ENCODE measurements at places on chromosomes 6 and 20.

GRCh38 chr6:128266946-128267345, 253.5 kb downstream of the PTPRK start:
- no peak for DNase-seq

DNA sequence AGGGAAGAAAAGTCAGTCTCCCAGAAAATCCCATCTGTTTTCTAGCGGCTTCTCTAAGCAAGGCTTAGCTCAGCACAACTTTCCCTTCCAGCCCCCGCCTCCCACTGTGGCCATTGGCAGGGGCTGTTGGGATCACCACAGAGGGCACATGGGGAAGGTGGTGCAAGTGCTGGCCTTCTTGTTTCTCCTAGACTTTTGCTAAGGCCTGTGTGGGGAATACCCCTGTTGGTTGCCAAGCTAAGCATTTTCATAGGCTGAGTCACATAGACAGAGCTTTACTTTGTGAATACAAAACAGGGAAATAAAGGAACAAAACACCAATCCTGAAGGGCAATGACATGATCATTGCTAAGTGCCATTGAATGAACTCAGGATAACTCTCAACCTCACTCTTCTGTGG, 32.4 kb upstream of the TIAM2 start:
- DNase-seq: no peak

DNA sequence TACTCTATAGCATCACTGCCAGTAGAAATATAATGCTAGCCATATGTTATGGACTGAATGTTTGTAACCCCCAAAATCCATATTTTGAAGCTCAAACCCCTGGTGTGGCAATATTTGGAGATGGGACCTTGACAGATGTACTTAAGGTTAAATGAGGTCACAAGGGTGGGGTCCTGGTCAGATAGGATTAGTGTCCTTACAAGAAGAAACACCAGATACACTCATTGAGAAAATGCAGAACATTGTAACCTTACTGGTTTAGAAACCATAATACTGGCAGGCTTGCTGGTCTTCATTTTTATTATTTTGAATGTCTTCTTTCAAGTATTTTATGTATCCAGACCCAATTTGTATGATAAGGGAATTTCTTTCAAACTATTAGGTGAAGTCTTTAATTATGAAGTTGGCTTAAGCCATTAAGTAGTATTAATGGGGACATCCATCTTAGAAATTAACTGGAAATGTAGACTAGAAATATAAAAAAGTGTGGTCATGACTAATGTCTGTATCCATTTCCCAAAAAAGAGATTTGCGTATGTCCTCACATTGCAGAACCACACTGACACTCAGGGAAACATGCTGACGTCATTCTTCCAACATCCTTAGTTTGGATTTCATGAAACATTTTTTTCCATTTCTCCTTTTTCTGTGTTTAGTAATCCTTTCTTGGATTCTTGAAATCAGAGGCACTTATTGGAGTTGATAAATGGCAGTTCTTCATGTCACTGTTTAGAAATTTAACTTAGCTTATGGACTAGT, 32.4 kb downstream of the SLC16A10 start:
- no peak for DNase-seq

DNA sequence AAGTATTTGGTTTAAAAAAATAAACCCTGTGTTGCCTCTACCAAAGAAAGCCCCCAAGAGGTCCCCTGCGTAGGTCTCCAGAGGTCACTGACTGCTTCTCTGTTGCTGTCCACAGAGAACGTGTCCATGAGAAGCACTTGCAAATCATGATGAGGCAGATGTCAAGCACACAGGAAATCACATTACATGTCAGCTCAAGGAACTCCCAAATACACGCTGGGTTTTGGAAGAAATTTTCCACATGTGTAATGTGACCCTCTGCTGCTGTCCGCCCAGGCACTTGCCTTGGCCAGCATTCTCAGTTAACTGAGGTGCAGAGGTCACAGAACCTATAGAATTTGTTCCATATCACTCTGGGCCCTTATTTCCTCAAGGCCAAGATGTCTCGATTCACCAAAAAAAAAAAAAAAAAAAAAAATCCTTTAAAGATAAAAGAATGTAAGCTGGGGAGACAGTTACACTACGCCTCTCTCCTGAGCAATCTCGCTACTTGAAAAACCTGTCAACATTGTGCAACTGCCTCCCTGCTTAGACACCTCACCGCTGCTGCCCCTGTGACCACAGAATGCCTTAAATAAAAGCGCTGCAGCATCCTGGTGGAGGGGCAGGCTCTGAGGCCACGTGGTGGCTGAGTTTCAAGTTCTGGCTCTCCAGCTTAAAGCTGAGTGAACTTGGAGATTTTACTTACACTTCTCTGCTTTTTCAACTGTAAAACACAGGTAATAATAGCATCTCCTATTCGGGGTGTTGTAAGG, 42.3 kb downstream of the SLC22A23 start:
- DNase-seq: no peak

GRCh38 chr6:43033496-43034189, 12.2 kb downstream of the RRP36 start:
- DNase-seq: no peak

GRCh38 chr6:75106426-75106825, 99.4 kb downstream of the COL12A1 start:
- DNase-seq: no peak

DNA sequence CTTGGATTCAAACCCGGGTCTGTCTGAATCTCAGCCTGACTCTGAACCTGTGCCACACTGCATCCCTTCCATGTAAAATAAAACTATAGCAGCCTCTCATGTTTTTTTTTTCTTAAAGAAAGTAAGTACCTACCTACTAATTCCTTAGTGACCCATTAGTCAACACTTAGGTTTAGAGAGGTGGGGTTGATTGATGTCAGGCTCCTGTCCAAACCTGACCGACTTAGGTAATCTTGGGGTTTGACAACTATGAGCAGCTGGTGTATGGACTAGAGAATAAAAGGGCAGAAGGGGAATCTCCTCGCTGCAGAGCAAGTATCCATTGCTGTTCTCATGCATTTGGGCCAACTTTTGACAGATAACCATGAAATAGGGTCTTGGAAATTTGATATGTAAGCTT, 6.5 kb downstream of the NKAIN2 start:
- DNase-seq: no peak

- no peak for DNase-seq
Observed at GRCh38 chr6:38107073-38107472, 287.5 kb downstream of the ZFAND3 start.

DNA sequence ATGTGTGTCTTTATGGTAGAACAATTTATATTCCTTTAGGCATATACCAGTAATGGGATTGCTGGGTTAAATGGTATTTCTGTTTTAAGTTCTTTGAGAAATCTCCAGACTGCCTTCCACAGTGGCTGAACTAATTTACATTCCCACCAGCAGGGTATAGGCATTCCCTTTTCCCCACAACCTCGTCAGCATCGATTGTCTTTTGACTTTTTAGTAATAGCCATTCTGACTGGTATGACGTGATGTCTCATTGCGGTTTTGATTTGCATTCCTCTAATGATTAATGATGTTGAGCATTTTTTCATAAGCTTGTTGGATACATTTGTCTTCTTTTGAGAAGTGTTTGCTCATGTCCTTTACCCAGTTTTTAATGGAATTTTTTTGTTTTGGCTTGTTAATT, 5.3 kb upstream of the TASP1 start:
- DNase-seq: no peak

DNA sequence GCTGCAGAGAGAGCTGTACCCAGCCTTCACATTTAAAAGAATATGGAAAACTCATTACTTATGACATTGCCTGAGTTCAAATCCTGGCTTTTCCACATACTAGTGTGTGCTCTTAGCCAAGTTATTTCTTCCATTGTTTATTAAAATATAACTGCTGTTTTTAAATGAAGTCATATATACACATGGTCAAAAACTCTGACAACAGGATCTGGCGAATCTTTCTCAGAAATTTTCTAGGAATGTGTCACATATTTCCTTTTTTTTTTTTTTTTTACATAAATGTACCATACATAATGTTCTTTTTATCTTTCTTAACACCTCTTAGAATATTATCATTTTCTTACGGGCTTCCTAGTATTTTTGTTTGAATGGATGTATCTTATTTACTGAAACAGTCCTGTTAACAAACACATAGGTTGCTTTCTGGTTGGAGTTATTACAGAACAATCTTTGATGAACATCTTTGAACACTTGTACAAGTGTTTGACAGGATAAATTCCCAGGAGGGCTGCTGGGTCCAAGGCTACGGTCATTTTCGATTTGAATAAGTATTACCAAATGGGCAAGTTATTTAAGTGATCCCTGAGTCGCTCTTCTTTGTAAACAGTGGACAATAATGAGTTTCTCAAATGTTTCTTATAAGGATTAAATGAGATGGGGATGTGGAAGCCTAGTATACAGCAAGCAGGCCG, 1.6 kb upstream of the SNX9 start:
- DNase-seq: no peak

DNA sequence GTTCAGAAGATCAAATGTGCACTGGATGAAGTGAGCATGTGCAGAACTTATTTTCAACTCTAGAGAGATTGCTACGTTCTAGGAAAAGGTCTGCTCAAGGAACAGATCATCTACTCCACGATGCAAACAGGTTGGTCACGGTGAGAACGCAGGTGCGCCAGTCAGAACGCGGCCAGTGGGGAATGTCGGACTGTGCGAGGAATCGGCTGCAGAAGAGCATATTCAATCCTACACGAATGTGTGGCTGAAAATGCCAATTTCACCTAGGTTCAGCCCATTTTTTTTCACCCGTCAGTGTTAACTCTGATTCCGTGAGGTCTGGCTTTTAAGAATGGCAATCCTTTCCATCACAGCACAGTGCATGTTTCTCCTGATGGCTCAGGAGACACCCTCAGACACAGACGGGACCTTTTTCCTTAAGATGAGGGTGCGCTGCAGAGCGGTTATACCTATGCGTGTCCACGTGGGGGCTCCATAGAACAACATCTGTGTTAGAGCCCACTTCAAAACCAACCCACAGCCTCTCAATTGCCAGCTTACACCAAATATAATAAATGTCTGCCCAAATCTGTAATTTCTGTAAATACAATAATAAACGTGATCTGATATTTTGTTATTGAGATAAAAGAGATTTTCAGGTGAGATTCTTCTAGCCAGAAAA, 250.4 kb downstream of the FOXA2 start:
- no peak for DNase-seq

- DNase-seq: no peak
Observed at GRCh38 chr6:161584051-161584450, 310.2 kb upstream of the AGPAT4 start.

DNA sequence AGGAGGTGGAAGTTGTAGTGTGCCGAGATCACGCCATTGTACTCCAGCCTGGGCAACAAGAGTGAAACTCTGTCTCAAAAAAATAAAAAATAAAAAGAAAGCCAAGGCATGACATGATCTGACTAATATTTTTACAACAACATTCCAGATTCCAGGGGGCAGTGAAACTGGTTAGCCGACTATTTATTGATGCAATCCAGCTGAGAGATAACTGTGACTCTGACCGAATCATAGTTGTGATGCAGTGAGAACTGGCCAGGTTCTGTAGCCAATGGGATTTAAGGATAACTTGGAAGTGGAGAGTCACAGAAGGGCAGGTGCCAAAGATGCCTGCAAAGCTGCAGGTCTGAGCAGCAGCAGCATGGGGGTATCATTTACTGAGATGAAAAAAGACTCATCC, 82.9 kb upstream of the TSHZ2 start:
- DNase-seq: no peak

DNA sequence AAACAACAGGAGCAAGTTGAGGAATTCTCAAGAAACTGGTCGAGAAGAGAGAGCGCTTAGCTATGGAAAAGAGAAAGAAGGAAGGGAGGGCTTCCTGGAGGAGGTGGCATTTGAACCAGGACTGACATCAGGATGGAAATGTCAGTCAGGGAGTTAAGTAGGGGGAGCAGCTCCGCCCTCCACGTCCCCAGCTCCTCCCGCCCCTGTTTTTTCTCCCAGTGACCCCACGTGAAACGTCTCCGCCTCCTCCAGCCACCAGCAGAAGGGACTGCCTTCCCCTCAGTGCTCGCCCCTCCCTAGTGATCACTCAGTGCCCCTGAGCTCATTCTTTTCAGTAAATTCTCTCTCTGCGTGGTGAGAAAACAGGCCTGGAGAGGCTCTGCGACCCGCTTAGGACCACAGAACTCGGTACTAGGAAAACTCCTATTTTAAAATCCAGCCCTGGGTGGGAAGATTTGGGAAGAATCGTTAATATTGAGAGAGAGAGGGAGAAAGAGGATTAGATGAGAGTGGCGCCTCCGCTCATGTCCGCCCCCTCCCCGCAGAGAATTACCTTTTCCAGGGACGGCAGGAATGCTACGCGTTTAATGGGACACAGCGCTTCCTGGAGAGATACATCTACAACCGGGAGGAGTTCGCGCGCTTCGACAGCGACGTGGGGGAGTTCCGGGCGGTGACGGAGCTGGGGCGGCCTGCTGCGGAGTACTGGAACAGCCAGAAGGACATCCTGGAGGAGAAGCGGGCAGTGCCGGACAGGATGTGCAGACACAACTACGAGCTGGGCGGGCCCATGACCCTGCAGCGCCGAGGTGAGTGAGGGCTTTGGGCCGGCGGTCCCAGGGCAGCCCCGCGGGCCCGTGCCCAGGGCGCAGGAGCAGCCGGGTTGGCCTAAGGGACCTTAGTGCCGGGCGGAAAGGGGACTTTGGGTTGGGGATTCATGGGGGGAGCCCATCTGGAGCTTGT, 4.6 kb downstream of the HLA-DPB1 start:
- peak; percentile 14 for DNase-seq

GRCh38 chr6:56727097-56727850, 84.6 kb upstream of the DST start:
- no peak for DNase-seq

GRCh38 chr20:61903575-61904340, 161.9 kb downstream of the TAF4 start:
- DNase-seq: no peak

DNA sequence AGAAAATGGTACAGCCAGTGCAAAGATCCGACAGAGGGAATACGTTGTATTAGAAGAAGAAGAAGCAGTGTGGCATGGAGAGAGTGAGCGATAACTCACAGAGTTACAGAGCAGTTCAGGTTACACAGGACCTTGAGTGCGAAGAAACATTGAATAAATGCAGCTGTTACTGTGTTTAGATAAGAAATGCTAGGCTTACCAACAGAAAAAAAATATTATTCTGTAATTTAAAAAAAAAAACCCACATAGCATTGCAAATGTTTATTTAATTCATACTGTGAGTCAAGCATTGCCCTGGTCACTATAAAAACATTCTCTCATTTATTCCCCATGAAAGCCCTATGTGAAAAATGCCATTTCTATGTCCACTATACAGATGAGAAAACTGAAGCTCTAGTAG, 373.4 kb upstream of the EPHA7 start:
- DNase-seq: no peak

GRCh38 chr6:124193132-124193531, 389.5 kb downstream of the NKAIN2 start:
- no peak for DNase-seq

- DNase-seq: no peak
Observed at GRCh38 chr6:141472162-141472928, 660.4 kb upstream of the GJE1 start.

All from caudate nucleus (tissue), 63 donors.